ENCODE measurements at places on chromosomes 1 and 21.

- no peak for DNase-seq
Observed at GRCh38 chr1:158496374-158496773, 24.4 kb downstream of the OR10R2 start.

DNA sequence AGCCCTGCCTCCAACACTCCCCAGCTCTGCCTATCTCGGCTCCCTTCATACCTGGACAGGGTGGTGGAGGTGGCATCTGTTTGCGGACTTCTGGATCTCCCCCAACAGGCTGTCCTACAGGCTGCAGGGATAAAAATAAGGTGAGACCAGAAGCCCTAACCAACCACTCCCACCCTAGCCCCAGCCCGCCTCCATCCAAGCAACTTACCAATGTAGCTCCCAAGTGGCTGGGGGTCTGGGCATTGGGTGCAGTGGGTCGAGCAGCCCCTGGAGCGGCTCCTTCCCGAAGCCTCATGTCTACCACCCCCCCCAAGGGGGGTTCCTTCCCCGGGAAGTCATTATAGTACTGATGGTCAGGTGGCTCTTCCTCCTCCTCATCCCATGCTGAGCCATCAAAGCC lies 4.4 kb downstream of the SHC1 start:
- DNase-seq: no peak

DNA sequence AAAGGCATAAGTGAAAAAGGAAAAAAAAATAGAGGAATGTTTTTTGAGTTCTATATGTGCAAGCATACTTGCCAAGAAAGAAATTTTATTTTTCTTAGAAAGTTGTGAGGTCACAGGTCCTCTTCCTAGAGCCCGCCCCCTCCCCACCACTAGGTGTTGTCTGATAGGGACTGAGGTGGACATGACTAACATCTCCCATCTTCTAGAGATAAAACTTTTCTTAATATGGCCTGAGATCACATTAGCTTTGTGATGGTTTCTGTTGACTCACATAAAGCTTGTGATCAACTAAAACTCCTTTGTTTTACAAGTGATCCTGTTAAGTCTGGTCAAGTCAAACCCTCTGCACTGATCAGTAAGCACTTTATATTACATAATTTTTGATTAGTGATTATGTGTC lies 33.4 kb upstream of the CITED4 start:
- DNase-seq: no peak

- DNase-seq: no peak
Observed at GRCh38 chr1:230313453-230314141, 112.5 kb downstream of the PGBD5 start.

- DNase-seq: no peak
Observed at GRCh38 chr1:186326009-186326408, 49.0 kb downstream of the TPR start.

DNA sequence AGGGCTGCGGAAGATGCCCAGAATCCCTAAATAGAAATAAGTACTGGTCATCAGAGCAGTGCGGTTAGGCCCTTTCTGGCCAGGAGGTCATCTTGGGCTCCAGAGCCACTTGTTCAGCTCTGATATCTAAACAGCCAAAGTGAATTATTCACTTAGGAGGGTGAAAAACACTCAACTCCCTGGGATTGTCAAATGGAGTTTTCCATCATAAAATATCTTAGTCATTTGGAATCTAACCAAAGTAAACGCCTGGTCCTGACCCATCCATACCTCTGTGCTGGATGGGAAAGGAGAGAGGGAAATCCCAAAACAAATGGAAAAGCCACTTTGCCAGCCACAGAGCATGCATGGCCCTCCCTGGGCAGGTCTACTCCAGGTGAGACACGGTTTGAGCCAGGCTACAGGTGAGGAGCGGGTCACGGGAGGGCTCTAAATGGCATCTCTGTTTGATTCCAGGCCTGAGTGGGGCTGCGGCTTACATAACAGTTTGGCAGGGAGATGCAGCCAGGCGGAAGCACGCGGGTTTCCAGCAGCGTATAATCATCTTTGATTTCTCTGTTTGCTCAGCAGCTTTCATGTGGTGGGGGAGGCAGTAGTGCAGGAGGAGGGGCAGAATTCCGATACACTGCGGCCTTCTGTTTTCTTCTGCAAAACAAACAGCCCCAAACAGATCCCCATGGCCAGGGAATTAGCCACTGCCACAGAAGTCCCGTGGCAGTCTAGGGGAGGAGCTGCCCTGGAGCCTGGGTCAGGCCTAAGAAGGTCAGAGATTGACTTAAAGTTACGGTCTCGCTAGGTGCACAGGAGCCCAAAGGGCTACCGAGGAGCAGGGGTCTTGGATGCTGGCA lies 59.1 kb upstream of the ZNF648 start:
- DNase-seq: no peak

GRCh38 chr1:233211595-233211994 lies 83.9 kb downstream of the PCNX2 start:
- no peak for DNase-seq

GRCh38 chr1:57512386-57512785 lies 88.5 kb upstream of the DAB1 start:
- no peak for DNase-seq

DNA sequence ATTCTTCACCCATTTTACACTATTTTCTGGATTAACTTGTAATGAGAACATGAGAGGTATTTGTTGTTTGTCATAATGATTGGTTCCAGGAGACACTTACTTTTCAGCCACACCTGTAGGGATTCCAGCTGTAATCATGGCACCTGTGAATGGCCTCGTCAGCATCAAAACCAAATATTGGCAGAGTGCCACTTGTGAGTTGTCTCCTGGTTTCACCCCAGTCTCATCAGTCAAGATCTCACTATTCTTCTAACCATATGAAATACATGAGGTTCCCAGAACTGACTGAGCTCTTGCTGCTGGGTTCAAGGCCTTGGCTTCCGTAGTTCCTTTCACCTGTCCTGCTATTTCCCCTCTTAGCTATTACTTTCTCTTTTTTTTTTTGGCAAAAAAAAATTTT lies 246.6 kb upstream of the ADGRL2 start:
- no peak for DNase-seq

DNA sequence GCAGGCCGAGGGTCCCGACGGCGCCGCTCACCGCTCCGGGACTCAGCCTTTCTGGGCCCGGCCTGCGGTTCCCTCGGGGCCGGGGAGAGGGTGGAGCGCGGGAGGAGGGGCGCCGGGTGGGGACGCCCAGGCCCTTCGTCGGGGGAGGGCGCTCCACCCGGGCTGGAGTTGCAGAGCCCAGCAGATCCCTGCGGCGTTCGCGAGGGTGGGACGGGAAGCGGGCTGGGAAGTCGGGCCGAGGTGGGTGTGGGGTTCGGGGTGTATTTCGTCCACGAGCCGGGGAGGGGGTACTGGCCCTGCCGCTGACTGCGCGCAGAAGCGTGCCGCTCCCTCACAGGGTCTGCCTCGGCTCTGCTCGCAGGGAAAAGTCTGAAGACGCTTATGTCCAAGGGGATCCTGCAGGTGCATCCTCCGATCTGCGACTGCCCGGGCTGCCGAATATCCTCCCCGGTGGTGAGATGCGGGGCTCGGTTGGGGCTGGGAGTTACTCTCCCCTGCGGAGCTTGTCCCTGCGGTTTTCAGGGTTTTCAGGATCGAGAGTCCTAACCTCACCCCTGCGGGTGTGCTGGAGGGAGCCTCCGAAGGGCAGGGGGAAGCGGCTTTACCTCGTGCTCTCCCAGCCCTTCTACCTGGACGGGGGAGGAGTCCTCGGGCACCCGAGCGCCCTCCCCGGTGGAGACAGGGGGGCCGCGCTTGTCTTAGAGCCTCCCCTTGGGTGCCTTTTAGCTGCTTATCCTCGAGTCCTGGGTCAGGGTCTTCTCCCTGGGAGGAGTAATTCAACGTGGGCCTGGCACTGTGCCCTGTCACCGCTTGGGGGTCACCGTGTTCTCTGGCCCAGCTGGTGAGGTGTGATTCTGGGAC lies 2.1 kb downstream of the SAMD11 start:
- DNase-seq: no peak
